ENCODE measurements at places on chromosomes 16 and 17.
A peak's percentile ranks its signal among the peaks of the same experiment; 100 is the strongest.

GRCh38 chr16:85734311-85735017 is 16.4 kb downstream of the C16orf74 start:
- DNase-seq = no peak

DNA sequence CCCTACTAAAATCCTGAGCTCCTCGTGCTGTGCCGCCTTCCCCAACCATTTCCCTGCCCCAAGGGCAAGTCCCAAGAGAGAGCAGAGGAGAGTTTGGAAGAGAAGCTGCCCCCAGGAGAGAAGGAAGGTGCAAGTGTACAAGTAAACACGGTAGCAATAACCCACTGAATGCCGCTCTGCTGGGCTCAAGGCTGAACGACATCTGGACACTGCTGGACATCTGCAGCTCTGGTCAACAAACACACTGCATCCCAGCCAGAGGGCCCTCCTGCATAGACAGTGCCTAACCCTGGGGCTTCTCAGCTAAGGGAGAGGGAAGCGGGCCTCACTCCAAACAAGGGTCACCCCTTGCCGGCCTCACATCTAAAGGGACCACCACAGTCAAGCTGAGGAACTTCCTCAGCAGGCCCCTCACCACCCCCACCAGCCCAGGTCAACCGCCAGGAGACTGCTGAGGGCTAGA is 12.7 kb downstream of the JUP start:
- no peak for DNase-seq

DNA sequence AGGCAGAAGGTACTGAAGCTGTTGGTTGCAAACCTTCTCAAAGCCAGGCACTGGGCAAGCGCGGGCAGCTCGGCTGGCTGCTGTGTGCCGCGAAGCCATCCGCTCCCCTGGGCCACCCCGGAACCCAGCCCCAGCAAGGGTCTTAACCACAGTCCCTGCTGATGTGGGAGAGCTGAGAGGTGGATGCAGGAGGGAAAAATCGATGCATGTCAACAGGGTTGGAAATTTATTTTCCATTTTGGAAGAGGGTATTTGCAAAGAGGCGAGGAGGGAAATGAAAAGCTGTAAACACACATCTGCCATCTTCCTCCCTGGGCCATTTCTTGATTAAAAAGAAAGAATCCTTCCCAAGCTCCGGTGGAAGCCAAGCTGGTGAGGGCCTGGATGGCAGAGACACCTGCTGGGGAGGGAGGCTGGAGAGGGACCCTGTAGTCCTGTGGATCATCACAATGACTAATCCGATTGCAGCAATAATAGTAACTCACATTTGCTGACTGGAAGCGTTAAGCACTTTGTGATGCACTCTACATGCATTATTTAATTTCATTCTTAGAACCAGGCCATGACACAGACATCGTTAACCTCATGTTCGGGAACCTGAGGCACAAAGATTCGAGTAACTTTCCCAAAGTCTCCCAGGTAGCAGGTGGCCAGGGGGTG is 13.9 kb upstream of the TBX2 start:
- no peak for DNase-seq

DNA sequence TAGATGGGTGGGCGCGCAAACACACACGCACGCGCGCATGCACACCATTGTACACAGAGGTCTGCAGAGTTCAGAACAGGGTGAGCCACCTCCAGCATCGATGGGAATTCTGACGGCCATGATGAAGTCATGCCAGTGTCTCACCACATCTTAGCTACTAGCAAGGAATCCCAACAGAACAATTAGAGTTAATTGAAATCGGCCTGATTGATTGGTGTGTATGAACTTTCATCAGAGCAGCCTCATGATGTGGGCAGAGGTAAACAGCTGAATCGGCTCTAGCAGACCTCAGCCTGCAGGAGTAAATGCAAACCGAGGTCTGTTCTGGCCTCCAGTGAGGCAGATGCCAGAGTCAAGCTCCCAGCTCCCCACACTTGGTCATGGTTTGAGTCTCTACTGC is 200.6 kb downstream of the CBLN1 start:
- DNase-seq = no peak

GRCh38 chr17:82222816-82223215 is 6.0 kb upstream of the SLC16A3 start:
- DNase-seq = no peak

- DNase-seq = no peak
Measured at GRCh38 chr16:79814124-79814523, 213.6 kb upstream of the MAF start.

GRCh38 chr17:67557921-67558320 is 159.8 kb upstream of the NOL11 start:
- DNase-seq = no peak

DNA sequence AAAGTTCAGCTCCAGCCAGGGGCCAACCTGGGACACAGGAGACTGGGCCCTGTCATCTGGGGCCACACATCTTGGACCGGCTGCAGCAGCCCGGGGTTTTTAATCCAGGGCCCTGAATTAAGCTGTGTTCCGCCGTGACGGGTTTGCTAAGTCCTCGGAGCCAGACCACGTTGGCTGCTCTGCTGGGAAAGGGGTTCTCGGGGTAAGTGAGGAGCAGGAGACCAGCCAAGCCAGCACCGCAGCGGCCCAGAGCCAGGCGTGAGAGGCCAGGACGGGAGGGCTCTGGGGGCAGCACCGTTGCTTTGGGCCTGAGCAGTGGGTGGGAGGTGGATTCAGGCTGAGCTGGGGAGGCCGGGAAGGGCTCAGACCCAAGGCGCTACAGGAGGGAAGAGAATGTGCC is 31.3 kb upstream of the CBX4 start:
- DNase-seq = no peak

DNA sequence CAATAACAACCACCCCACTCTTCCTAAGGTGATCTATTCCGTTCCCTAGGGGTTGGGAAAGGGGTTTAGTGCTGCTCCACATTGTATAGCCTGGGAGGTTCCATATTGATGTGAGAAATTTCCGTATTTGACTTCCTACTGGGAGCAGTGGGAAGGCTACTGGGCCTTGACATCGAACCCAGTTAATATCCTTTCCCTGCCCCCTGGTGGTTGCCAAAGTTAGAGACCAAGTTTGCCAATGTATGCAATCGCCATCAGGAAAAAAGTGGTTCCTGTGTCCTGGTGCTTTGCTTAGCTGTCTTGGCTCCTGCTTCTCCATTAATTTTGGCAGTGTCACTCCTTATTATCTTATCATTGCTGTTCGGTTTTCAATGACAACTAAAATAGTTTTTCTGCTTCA is 914.9 kb downstream of the KCNJ2 start:
- peak; percentile 2 for DNase-seq

DNA sequence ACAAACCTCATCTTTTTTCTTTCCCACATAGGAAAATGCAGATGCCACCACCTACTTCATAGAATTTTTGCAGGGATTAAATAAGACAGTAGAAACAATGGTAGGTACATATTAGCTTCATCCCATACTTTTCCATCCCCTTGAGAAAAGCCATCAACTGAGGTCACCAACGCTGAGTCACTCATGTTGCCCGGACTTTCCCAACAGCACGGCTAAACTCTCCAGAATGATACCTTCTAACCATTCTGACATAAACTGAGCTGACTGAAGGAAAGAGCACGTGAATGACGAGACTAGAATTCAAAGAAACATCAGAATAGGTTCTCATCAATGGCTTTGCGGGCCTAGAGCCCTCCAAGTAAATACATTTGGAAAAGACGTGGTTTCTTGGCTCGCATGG is 146.0 kb upstream of the RCVRN start:
- DNase-seq = no peak

DNA sequence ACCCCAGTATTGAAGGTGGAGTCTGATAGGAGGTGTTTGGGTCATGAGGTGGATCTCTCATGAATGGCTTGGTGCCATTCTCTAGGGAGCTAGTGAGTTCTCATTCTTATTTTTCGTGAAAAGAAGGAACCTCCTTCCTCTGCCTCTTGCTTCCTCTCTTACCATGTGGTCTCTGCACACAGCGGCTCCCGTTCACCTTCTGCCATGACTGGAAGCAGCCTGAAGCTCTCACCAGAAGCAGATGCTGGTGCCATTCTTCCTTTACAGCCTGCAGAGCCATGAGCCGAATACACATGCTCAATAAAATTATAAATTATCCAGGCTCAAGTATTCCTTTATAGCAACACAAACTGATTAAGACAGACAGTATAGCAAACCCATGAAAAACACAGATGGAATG is 545.1 kb upstream of the C16orf82 start:
- no peak for DNase-seq

DNA sequence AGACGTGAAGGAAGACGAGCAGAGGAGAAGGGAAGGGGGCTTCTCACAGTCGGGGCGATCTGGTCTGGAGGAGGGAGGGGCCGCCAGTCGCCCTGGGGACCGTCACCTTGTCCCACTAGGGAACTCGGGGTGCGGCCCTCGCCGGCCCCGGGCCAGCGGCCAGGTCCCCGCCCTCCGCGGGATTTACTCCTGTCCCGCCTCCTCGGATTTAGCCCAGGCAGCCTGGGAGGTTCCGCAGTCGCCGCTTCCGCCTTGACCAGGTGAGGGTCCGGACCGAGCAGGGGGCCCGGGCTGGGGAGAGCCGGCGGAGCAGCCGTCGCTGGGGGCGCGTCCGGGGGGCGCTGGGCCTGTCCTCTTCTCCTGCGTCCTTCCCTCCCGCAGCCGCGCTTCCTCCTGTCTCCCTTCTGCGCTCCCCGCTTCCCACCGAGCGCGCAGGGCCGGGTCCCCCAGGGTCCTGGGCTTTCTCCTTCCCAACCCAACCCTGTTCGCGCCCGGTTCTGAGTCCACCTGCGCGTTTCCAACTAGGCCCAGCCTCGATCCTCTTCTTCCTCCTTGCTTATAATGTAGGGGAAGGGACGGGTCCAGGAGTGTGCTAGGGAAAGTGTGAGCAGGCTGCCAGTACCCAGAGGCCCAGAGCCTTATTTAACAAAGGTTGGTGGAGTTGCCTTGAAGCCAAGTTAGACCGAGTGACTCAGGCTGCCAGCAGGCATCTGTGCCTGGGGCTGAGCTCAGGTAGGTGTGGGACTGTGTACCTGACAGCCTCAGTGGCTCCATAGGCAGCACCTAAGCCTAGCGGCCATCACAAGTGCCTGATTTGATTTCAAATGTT is at the start of gene TNK1:
Gene TNK1, plus strand, starts transcription at position 235 of the 829 bp plus-strand sequence. CDS start 1,838 bp downstream, outside the sequence.
- no peak for DNase-seq

GRCh38 chr16:84048270-84048669 is 5.7 kb upstream of the SLC38A8 start:
- no peak for DNase-seq

- DNase-seq = no peak
Measured at GRCh38 chr16:83994087-83994486, 26.0 kb downstream of the NECAB2 start.

DNA sequence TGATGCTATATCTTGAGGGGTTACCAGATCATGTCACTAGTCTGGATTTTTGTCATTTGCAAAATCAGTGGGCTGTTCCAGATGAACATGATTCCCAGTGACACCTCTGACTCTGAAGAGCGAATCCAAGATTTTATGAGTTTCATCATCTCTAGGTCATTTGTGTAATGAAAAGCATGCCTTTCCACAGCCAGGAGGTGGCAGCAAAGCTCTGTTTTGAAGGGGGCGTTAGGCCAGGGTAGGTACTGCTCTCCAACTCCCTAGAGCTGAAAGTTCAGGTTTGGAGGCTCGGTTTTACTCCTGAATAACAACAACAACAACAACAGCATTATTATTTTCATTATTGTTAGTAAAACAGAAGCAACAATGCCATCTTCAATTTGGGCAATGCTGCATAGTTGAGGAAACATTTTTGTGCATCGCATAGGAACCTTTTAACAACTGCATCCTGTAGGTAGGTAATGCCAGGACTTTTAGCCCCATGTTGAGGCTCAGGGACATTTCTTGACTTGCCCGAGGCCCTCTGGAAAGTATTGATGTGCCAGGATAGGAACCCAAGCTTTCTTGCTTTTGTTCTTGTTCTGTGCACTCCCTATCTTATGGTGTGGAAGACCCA is 77.0 kb downstream of the MYH13 start:
- peak; percentile 51 for DNase-seq

GRCh38 chr17:44176671-44177501 is 6.4 kb downstream of the ASB16 start:
- no peak for DNase-seq

- no peak for DNase-seq
Measured at GRCh38 chr16:19698480-19699465, 19.3 kb downstream of the KNOP1 start.

DNA sequence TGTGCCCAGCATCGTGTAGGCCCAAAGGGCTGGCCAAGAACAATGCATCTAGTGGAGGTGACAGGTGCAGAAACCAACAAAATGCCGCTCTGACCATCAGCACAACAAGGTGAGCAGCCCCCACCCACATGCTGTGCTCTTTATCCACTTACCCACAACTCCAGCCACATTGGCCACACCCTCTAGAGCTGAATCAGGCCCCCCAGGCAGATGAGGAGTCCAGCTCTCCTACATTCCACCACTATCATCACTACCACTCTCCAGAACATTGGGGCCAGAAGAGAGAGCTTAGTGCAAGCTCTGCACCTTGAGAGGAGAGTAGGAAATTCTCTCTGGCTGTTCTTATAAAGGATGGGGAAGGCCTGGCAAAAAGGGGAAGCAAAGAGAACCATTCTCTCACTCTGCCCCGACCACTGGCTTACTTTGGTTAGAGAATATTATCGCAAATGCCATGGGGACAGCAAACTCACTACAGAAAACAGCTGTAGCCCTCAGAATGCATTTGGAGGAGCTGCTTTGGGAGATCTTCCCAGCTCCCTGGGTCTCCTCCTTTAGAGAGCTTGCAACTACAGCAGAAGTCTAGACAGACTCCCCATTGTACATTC is 75.0 kb downstream of the TMEM132E start:
- DNase-seq = no peak

- no peak for DNase-seq
Measured at GRCh38 chr17:12867726-12868125, 78.4 kb downstream of the ARHGAP44 start.

DNA sequence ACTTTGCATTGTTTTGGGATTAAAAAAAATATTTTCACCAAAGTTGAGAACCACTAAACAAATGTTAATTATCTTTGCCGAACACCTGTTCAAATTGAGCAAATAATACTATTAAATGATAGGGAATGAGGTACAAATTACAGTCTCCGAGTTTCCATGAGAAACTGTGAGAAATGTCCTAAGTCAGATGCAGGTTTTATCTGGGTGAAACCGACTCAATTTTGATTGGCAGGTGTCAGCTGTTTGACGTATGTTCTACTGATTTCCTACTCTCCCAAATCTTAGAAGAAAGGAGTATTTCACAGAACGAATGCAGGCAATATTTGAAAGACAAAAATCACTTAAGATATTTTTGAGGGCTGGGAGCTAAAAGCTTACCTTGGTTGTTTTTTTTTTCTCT is 622.0 kb upstream of the GOT2 start:
- no peak for DNase-seq

DNA sequence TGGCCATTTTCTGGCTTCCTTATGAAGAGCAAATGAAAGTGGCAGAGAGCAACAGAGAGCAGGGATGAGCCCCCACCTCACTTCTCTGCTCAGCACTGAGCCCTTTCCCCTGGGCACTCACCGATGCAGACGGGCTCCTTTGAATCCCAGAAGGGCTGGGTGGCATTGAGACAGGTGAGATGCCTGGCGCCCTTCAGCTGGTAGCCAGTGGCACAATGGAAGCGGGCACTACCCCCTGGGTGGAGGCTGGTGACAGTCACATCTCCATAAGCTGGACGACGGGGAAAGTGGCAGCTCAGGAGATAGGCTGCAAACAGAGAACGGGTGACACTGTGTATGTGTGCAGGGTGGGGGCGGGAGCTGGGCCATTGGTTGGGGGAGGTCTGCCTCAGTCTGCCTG is 12.5 kb upstream of the PHF12 start:
- no peak for DNase-seq

Measured in stimulated activated naive CD8-positive, alpha-beta T cell treated with anti-CD3 and anti-CD28 coated beads, Interleukin-15, Interleukin-2, amounts not matched to agents 100 U/mL and 50 U/mL, for 24 hours (primary cell).